Left ventricle myocardium superior (tissue), 1 donor: ENCODE measurements at places on chromosomes 5 and 9. TPM values are rescaled to one million over a fixed set of nuclear protein-coding genes. Genes with fewer than 3 reads are reported as not detected.

DNA sequence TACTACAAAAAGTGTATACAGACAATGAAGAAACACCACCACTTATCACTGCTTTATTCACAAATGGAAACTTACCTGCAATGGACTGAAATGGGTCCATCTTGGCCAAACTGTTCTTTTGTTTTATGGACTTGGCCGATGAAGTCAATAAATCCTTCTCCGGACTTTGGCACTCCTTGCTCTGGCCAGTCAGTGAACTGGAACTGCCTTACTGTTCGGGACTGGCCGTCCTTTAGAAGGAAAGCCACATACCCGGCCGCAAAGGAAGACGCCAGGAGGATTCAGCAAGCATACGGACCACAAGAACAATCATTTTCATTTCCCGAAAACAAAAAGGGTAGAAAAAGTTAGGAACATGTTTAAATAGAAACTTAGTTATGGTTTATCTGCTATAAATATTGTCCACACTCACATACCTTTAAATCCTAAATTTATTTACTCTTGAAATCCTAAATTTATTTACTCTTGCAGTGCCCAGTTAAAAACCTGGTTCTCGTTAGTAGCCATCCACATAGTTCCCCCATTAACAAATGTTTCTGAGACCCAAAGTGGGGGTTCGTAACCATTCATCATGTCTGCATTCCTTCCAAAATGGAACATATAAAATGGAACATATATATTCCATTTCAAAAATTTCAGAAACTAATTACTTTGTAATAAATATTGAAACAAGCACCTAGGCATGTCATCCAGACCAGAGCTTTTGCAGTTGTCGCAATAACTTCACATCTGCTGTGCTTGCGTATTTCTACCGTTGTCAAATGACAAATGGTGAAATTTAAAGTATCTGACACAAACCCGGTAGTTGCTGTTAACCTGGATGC is 532.1 kb upstream of the DMAC1 start:
- DNase-seq, result no peak

GRCh38 chr5:58965677-58966414 is 383.0 kb downstream of the RAB3C start:
- DNase-seq, result no peak

DNA sequence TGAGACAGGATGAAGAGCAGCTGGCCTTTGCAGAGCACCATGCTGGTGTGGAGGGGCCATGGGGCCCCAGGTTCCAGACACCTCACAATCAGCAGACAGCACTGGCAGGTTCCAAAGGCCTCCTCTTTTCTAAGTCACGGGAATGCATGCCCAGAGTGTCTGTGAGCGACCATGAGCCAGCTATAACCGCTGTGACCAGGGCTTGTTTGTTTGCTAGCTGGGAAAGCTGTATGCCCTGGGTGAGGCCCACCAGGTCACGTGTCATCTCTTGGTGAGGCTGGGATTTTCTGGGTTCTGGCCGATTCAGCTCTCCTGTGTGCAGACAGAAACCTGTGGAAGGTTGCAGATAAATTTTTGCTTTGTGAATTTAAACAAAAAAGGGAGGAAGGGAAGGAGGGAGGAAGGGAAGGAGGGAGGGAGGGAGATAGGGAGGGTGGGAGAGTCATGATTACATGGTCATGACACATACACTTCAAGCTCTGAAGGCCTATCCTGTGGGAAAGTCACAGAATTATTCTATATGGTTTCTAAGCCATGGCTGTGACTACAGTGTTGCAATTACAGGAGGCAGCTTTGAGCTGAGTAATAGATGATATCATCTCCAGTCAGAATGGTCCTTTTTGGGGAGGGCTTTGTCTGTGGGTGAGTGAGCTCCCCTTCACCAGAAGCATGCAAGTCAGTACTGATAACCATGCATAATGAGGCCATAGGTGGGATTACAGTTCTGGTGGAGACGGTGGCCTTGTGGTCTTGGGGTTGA is 37.2 kb downstream of the PAPPA start:
- DNase-seq, result no peak

GRCh38 chr5:36252722-36253365 is 11.1 kb upstream of the NADK2 start:
- no peak for DNase-seq

DNA sequence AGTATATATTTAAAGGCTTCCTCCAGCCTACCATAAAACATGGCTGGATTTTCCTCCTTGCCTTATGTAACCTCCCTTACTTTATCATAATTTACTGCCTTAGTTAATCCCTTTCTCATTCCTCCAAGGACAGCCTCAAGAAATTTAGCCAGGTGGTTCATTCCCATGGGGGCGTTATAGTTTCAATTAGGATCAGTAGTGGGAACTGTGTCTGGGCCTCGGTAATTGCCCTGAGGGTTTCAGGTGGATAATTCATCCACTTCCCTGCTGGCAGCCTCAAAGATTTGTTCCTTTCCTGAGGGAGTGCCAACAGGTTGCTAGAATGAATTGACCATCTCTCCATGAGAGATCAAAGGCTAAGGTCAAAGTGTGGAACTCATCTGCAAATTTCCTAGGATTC is 4.3 kb upstream of the GM2A start:
- DNase-seq, result no peak

- no peak for DNase-seq
These were observed 8.8 kb upstream of the WDR36 start for GRCh38 chr5:111083323-111083722.

DNA sequence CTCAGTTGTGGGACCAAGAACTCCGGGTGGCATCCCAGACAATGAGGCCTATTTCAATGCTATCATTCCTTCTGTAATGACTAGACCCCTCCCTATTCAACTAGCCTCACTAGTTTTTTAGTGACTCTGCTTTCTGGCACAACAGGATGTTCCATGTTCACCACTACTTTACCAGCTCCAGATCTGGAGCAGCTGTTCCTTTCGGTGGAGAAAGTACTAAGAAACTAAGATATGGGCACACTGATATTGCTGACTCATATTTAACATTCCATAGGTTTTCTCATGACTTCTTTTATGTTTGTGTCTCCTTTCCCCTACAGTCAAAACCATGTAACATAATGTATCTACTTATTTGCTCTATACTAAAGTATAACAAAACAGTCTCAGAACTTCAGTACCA is 24.1 kb downstream of the IL33 start:
- DNase-seq, result no peak

DNA sequence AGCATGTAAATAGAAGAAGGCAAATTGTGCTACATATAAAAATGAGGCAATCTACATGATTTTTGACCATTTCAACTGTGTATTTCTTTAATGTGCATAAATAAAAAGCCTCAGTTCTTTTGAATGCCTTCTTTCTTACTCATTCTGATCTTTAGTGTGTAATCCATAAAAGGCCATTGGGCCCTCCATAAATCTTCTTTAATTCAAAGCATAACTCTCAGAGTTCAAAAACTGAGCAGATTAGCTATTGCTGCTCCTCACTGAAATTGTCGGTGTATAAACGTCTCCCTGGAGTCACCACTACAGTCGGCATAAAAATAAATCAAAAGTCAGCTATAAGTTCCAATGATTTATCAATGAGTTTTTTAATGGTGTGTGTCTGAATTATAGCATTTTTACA is 45.3 kb upstream of the ADAMTSL1 start:
- DNase-seq, result no peak

GRCh38 chr5:127838661-127839060 is 135.5 kb downstream of the CCDC192 start:
- DNase-seq, result no peak

- no peak for DNase-seq
These were observed 79.3 kb downstream of the TMC1 start for GRCh38 chr9:72600671-72601070.

- DNase-seq, result no peak
These were observed 257.9 kb downstream of the MAN2A1 start for GRCh38 chr5:109947667-109948066.

- peak; percentile 34 for DNase-seq
These were observed 106.3 kb downstream of the C9orf152 start for GRCh38 chr9:110101531-110102161.

GRCh38 chr5:62371409-62371808 is 32.3 kb downstream of the DIMT1 start:
- DNase-seq, result no peak

GRCh38 chr9:90802386-90802985 is 867 bp downstream of the SYK start:
- no peak for DNase-seq

GRCh38 chr5:10792336-10792735 is 31.3 kb upstream of the DAP start:
- DNase-seq, result no peak

DNA sequence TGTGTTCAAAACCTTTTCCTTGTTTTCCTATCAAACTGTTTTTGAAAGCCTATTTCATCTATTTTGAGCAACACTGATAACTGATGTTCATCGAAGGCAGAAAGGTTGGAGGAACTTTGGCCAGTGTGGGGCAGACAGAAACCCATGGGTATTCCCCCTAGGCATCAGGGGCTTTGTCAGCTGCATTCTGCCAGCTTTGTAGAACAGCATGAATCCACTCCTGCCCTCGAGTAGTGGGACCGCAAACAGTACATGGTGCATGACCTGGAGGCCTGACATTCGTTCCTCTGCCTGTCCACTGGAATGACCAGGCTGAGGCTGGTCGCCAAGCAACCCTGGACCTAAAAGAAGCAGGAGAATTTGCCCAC is 22.7 kb downstream of the ARHGAP26 start:
- no peak for DNase-seq

DNA sequence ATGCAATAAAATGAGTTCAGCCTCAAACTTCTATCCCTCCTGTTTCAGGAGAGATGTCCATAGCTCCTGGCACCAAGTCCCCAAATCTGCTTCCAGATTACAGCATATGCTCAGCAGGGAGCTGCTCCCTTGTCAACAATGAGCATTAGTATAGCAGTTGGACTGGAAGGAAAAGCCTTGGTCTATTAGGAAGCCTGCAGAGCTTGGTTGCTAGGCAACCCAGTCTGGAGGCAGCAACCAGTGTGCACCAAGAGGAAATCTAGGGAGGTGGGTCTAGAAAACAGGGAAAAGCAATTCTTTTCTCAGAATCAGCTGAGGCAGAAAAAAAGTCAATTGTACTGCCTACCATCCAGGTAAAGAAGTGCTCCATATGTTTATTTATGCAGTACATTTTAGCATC is 229.5 kb upstream of the NMUR2 start:
- DNase-seq, result peak; percentile 22

- no peak for DNase-seq
These were observed 9.2 kb upstream of the CXXC5 start for GRCh38 chr5:139638736-139639618.

DNA sequence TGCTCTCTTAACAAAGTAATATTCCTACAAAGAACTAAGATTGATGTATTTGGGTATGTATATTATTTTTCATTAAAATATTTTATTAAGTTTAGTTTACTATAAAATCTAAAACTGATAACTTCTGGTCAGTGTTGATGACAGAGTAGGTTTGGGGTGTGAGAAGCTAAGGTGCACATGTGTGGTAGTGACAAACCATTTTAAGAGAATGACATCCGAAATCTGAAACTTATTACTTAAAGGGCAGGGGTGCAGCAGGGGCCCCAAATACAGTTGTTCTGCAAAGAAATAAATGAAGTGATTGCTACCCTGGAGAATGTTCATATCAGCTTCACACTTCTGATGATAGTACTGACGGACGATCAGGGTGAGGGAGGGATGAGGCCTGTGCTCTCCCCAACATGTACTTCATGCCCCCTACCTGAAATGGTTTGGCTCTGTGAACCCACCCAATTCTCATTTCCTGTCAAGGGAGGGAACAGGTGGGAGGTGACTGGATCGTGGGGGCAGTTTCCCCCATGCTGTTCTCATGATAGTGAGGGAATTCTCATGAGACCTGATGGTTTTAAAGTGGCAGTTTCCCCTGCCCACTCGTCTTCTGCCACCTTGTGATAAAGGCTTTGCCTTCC is 125.3 kb upstream of the RFX3 start:
- DNase-seq, result no peak

- DNase-seq, result no peak
These were observed 53.9 kb upstream of the PTCH1 start for GRCh38 chr9:95570646-95571045.

The LCN9 gene
- not detected for total RNA-seq

The SPINK4 gene
- total RNA-seq, result not detected

The C5orf22 gene
- 19.7 TPM for total RNA-seq

The AQP7 gene
- total RNA-seq, result 173 TPM

The SPATA31C1 gene
- not detected for total RNA-seq

The TLR4 gene
- total RNA-seq, result 14.4 TPM

The ORM2 gene
- not detected for total RNA-seq

The GABRA1 gene
- total RNA-seq, result not detected

The PCSK5 gene
- total RNA-seq, result 4.1 TPM
